ENCODE measurements at places on chromosomes 16 and 17. TPM values are rescaled to one million over a fixed set of nuclear protein-coding genes. Genes with fewer than 3 reads are reported as not detected.

DNA sequence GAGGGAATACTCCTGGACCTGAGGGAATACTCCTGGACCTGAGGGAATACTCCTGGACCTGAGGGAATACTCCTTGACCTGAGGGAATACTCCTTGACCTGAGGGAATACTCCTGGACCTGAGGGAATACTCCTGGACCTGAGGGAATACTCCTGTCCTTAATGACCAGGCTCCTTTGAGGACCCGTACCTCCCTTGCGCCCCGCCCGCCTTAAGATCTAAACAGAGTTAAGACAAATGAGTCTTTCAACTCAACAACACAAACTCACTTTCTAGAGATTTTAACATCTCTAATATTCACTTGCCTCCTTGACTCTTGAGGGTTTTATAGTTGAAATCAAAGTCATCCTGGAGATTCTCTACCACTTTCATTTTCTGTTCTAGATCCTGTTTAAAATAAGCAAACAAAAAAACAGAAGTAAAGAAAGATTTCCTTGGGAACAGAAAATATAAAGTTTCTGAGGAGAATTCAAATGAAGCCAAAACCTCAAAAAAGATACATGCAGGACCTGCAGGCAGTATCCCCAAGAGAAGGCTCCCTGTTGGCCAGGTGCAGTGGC, 49.7 kb downstream of the STAT3 start:
- DNase-seq: no peak

GRCh38 chr16:23229714-23230113, 47.2 kb downstream of the SCNN1G start:
- no peak for DNase-seq

GRCh38 chr17:73112246-73112645, 19.8 kb upstream of the SLC39A11 start:
- no peak for DNase-seq

DNA sequence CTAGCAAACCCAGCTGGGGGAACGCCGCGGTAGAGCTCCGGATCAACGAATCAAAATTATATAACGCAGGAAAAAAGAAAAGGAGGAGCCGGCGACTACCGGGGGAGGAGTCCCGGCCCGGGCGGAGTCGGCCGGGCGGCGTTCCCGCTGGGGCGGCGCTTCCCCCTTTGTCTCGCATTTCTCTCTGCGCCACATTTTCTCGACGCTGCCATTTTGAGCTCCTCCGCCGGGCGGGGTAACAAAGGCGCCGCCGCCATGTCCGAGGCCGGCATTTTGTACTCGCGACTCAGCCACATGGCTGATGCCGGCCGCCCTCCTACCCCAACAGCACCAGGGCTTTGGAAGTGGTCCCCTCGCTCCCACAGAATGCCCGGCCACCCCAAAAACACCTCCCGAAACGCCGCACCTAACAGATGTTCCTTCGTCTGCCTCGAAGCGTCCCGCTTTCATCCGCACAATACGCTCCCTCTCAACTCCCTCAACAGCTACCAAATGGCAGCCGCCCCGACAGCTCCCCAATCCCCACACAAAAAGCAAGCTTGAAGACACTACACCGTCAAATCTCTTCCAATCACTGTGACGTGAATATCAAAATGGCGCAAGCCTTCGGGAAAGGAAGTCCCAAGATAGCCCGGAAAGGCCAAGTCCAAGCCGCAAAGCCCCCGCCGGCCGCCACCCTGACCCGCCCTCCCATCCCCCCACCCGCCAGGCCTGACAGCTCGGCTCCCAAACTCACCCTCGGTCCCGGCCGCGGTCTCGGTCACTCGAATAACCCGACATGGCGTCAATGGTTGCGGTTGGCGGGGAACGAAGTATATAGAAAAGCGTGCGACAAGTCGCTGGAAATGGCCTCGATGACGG, 519 bp downstream of the DDX5 start:
- DNase-seq: peak; percentile 94

- no peak for DNase-seq
These were observed 42.2 kb upstream of the BRD7 start for GRCh38 chr16:50411034-50411433.

Gene MT2A
- 36.6 TPM for polyA plus RNA-seq

Measured in right lung (tissue), 10 donors.